ENCODE measurements at places on chromosomes 3 and 15.
A peak's percentile ranks its signal among the peaks of the same experiment; 100 is the strongest.

GRCh38 chr3:4693620-4694019, 200.5 kb downstream of the ITPR1 start:
- no peak for DNase-seq

DNA sequence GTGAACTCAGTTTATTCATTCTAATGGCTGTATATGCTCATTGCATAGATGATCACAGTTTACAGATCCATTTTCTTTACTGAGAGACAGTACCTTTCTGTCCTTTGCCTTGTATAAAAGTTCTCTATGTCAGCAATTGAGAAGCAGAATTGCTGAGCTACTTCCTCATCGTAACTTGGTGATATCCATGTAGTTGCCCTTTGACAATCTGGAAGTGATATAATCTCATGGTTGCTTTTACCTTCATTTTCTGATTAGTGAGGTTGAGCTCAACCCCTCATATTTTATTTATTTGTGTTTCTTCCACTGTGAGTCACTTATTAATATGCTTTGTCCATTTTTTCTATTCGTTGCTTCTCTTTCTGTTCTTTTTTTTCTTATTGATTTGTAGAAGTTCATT, 696.5 kb downstream of the AGBL1 start:
- DNase-seq = no peak

DNA sequence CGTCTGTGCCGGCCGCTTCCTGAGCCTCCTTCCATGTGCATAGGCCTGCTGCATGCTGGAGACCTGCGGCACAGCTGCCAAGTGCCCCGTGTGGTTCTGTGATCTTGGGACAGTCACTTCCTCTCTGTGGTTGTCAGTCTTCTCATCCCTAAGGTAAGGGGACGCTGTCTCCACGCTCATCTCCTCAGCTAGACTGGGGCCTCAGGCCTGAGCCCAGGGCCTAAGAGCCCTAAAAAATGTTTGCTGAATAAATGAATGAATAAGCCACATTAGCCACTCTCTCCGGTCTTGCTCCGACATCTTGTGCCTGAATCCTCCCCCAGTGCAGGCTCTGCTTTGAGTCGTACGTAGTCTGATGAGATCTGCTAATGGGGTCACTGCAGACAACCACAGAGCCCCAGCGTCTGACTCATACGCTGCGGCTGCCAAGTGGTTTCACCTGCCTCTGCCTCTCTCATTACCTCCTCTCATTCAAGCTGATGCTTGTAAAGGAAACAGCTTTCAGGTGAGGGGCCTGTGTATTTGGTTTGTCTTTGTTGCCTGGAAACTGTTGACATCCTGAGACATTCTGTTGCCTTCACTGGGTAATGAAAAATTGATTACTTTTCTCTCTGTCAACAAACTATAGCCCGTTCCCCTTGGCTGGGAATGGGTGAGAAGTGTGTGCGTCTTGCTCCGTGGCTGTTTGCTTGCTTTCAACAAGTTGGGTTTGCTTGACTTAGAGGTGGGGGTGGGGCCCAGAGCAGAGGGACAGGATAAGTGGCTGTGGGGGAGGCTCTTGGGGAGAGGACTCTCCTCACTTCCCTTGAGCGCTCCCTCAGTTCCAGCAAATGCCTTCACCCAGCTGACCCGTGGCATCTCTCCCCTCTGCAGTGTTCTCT, 15.9 kb downstream of the RPLP1 start:
- peak; percentile 59 for DNase-seq

DNA sequence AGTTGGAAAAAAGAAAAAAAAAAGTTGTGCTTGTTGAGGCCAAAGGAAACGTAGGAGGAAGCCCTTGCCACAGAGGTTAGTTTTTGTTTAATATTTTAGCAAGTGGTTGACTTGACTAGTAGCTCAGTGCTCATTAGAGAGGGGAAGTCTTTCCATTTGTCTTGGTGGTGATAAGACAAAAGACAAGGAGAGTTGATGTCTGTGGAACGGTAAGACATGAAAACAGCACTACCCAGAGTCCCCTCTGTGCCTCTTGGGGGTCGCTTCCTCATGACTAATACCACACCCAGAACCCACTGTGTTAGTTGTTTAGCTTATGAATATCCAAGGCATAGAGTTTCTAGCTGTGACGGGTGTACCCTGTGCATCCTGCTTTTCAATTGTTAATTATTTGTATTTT, 211.4 kb downstream of the ITPR1 start:
- no peak for DNase-seq

DNA sequence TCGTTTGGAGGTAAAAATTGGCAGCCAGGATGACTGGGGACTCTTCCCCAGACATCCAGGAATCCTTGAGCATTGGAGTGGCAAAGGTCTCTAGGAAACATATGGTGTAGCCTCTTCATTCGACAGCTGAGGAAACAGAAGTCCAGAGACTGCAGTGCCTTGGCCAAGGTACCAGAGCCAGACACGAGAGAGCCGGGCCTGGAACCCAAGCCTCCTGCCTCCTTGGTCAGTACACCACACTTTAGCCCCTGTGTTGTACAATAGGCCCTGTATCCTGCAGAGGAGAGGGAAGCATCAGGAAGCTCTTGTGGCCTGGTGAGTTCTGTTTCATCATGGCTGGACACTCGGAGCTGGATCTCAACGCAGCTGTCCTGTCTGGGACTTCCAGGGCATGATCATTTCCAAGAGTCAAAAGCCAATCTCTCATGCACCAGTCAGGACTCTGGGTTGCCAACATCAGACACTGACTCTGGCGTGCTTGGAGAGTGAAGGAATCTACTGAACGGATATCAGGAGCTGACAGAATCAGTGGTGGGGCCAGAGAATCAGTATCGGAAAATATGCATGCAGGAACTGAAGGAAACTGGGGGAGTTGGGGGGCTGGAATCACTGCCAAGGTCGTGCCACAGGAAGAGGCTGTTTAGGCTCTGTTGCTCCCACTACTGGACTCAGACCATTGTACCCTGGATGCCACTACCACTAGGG, 6.4 kb upstream of the MINAR1 start:
- no peak for DNase-seq

DNA sequence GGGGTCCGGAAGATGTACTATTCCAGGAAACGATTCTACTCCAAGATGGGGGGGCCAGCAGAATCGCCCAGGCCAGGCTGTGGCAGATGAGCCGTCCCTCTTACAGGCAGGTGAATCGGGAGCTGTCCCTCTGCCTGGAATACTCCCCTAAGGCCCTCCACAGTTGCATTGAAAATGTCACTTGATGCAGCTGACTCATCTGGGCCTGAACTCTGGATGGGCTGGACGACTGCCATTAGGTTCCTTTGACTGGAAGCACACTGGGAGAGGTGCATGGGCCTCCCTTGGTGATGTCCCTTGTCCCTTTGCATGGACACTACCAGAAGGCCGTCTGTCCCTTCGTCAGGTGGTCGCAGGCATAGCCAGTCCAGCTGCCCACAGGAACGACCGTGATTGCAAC, 69.6 kb upstream of the HRH1 start:
- DNase-seq = no peak

DNA sequence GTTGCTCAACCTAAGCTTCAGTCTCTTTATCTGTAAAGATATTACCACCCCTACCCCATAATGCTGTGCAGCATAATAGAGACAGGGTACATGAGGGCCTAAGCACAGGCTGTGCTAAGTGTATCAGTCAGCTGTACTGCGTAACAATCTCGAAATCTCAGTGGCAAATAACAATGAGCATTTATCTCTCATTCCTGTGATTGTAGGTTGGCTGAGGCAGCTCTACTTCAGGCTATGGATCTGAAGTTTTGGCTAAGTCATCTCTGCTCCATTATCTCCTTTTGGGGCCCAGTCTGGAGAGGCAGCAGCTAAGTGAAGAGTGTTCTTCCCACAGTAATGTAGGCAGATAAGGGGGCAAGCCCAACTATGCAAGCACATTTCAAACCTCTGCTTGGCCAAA, 7.1 kb upstream of the SLC6A11 start:
- no peak for DNase-seq

DNA sequence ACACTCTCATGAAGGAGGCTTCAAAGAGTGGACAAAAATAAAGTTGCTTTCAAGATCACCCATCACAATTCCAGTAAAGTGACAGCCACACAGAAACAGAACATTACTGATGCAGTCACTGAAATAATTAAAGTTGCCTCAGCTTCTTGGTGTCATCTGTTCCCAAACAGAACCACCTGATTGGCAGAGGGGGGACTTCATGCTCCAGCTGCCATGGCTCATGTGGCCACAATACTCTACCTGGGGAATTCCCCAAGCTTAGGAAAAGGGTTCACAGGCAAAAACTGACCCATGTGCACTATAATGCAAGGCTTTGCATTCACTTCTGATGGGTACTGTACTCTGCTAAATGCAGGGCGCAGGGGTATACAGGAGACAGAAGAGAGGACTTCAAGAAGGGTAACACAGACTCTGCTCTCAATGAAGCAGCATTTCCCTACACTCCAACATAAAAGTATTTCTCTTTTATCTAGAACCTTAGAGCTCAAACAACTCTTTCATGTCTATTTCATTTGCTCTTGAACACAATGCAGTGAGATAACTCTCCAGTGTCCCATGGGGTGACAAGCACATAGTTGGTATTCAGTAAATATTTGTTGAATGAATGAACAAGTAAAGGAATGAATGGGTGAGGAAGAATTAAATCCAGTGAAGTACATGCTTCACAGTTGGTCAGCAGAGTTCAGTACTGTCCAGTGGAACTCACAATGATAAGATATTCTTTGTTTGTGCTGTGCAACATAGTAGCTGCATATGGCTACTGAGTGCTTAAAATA, 8.6 kb upstream of the CTNNB1 start:
- no peak for DNase-seq

DNA sequence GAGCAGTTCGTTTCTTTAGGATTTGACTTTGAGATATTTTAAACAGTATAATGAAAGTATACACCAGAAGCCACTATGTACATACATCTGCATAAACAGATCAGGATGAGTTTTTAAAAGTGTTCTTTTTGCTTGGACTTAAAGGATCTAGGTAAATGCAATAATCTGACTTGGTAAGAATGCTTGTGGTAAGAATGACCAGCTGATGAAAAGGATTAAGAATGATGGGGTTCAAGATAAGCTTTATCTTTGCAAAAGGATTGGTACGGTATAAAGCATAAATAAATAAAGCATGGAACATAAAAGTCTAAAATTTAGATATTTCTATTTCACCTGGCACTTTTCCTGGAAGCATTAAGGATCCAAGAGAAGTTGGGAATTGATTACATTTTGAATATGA, 9.8 kb upstream of the MME start:
- no peak for DNase-seq

GRCh38 chr3:16430717-16431630, 82.5 kb downstream of the RFTN1 start:
- DNase-seq = no peak

- no peak for DNase-seq
Observed at GRCh38 chr15:48866141-48866563, 11.8 kb upstream of the EID1 start.

DNA sequence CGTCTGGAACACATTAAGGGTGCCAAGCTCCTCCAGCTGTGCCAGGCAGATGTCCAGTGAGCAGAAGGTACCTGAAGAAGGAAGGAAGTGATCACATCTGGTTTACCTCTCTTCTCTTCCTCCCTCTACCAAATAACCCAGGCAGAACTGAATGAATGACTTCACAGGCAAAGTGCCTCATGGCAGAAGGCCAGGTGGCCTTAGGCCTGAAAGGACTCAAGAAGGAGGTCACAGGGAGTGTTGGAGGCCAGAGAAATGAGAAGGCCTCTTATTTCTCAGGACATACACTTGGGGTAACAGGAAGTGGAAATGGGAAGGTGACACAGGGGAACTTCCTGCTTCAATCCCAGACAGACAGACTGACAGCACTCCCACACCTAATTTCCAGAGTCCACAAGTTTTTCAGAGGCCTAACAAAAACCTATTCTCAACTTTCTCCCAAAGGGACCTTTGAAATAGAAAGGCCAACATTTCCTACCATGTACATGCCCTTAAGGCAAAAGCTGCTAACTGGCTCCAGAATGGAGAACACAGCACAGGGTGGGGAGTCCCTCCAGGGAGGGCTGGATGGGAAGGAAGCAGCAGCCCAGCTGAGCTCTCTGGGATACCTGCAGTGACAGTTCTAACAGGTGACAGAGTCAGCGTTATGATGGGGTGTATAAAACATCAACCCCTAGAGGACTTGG, 17.6 kb upstream of the SIN3A start:
- no peak for DNase-seq

GRCh38 chr3:23580096-23580713, 225.6 kb upstream of the UBE2E1 start:
- DNase-seq = no peak

DNA sequence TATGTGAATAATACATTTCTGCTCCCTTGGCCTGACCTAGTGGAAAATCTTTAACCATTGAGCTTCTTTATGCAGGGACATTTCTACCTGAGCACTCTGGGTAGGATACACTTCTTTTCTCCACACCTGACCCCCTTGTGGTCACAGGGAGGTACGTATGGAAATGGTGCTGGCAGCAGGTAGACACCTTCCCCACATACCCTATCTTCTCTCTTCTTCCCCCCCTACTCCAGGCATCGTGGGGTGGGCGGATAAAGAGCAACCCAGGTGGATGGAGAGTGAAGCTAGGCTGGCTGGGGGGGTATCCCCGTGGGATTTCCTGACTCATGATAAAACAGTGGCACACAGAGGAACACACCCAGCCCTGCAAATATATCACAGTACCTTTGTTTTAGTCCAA, 312.1 kb downstream of the ARRDC4 start:
- no peak for DNase-seq

GRCh38 chr3:176463610-176464009, 733.7 kb downstream of the TBL1XR1 start:
- no peak for DNase-seq

- no peak for DNase-seq
Observed at GRCh38 chr3:143617050-143617449, 231.2 kb downstream of the SLC9A9 start.

DNA sequence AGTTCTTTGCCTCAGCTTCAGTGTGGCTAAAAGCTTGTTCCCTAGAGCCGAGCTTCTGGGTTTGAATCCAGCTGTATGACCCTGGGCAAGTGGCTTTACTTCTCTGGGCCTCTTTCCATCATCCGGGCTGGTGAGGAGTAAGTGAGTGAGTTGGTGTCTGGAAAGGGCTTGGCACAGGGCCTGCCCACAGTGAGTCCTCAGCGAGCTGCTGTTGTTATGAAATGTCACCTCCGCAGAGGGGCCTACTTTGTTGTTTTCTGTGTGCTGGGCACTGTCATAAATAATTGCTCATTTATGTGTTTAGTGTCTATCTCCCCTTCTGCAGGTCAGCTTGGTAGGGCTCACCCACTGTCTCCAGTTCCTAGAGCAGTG, 31.7 kb downstream of the SLC6A6 start:
- no peak for DNase-seq

- DNase-seq = no peak
Observed at GRCh38 chr3:58202917-58203360, 7.8 kb downstream of the DNASE1L3 start.

All from effector CD8-positive, alpha-beta T cell (primary cell).